ENCODE measurements at places on chromosomes 1 and 21.
A peak's percentile ranks its signal among the peaks of the same experiment; 100 is the strongest.

GRCh38 chr1:191963781-191964455 lies 194.3 kb upstream of the RGS18 start:
- peak; percentile 10 for DNase-seq

- no peak for DNase-seq
These were observed 113.5 kb downstream of the KCNT2 start for GRCh38 chr1:196494766-196495165.

GRCh38 chr1:112247961-112248360 lies 148.1 kb upstream of the CTTNBP2NL start:
- no peak for DNase-seq

DNA sequence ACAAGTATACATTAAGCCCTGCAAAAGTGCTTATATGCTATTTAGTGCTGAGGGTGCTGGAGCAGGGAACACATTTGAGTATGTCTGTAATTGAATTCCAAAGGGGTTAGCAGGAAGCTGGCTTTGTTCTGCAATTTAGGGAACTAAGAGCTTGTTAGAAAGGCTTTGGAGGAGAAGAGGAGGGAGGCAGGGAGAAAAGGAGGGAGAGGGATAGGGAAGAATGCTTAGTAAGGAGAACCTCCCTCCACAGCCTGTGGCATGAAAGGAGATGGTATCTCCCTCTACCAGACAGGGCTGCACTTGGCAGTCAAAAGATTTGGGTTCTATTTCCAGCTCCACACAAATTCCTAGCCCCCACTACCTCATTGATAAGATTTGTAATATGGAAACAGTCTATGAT lies 217.8 kb downstream of the DAB1 start:
- no peak for DNase-seq

DNA sequence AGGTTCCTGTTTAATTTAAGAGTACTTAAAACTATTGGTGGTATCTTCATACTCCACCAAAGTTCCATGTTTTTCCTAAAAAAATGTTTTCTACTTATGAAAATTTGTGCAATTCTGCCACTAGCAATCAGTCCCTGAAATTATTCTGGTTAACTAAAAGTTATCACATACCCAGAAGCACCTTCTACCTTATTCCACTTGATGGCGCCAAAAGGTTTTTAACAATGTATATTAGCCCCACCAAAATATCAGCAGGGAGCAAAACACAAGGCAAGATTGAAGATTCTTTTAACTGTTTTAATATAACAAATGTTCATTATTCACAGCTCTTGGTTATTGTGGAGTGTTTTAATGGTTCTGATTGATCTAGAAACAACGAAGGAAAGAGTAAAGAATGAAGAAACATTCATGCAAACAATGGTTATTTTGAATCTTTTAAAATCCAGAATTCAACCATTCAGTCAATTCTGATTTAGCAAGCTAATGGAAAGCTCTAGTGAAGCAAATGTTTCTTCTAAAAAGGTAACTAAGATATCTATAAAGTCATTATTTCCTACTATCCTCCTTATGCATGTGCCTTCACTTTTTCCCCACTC lies 67.2 kb downstream of the TTLL7 start:
- DNase-seq = no peak

- DNase-seq = no peak
These were observed 12.3 kb downstream of the STXBP3 start for GRCh38 chr1:108758796-108759195.

Measured in AG04449 (cell line).